Stimulated activated CD4-positive, alpha-beta T cell treated with anti-CD3 and anti-CD28 coated beads, Interleukin-1b, Interleukin-23, amount 100 ng/mL, for 48 hours (primary cell): ENCODE measurements at places on chromosomes 6 and 20.

- DNase-seq, result no peak
Observed at GRCh38 chr6:80544976-80545722, 438.7 kb downstream of the BCKDHB start.

DNA sequence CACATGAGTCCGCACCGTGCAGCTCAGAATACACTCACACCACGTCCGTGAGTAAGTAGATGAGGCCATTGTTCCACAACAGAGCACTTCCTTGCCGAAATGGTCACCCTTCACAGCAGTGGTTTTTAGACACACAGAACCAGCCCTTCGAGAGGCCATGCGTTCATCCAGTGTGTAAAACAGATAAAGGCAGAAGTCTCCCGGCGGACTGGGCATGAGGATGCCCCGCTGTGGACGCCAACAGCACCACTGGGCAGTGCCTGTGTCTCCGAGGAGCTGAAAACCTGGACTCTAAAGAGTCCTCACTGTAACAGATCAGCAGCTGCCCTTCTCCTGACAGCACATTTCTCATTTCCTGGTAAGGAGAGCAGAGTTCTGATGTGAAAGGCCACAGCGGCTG, 75.2 kb downstream of the WDR27 start:
- DNase-seq, result no peak

DNA sequence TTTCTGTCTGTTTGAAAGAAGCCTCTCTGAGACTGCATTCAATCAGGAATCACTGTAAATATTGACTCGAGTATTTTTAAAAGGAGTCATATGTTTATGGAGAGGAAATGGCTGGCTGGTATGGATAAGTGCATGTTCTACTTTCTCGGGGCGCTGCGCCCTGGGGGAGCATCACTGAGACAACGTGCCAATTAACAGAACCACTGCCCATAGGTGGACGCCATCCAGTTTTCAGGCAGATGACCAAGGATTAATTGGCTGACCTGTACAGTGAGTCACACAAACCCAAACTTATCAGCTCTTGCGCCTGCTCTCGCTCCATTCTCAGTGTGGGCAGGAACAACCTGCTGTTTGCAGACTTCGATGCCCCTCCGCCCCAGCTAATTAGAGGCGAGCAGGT, 571.2 kb downstream of the QKI start:
- no peak for DNase-seq

DNA sequence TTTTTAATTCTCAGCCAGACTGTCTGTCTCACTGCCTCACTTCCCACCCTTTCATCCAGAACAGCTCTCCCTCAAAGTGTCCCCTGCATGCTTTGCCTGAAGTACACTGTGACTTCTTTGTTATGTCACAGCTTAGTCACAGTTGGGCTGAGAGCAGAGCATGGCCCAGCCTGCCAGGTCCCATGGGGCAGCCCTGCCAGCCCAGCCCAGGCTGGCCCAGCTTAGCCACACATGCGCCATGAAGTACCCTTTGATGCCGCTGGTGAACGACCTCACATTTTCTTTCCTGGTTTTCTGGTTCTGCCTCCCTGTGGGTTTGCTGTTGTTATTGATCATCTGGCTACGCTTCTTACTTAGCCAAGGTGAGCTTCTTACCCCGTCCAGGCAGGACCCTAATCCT, at the start of gene ADIG:
TSS of gene ADIG (plus strand) at position 185 of the 400 bp plus-strand sequence. CDS start at position 239, 54 bp downstream.
- DNase-seq, result no peak

- no peak for DNase-seq
Observed at GRCh38 chr6:45441851-45442453, 64.2 kb upstream of the SUPT3H start.

DNA sequence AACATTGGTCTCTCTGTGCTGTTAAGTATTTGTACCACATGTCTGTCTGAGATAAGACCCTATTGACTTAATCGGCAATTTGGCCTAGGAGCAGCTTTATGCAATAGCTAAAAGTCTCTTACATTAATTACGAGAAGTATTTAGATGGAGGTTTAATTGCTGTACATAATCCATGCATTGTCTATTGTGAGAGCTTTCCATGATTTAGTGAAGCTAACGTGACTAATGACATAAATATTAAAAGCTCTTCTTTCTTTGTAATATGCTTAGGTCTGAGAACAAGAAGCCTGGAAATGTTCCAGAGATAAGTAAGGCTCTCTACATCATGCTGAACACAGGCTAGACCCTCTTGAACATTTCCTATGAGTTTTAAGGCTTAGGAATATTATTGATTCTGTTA, 32.7 kb upstream of the FAM83B start:
- DNase-seq, result no peak

DNA sequence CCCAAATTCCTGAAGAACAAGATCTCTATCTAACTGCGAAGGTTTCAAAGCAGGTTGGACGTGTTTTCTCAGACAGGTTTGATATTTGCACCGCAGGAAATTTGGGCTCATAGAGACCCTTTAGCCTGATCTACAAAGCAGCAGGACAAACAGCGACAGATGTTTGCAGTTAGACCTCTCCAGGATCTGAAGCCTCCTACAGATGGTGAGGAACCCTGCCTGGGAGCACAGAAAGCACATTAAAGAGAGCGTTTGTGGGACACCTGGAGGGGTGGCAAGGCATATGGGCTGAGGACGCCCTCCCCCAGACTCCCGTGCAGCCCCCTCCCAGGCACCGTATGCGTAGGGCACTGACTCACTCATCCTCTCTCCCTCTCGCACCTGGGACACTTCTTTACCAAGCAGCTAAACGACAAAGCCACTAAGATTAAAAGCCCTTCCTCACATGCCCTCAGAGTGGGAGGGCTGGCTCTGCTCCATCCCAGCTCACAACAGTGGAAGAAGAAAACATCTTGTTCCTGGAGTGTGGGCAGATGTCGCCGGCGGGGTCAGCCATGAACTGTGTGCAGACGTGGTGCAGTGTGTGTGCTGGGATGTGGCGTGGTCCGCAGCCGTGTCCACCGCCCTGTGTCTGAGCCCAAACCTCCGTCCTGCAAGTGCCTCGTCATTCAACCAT, 249.7 kb upstream of the AFDN start:
- DNase-seq, result no peak

DNA sequence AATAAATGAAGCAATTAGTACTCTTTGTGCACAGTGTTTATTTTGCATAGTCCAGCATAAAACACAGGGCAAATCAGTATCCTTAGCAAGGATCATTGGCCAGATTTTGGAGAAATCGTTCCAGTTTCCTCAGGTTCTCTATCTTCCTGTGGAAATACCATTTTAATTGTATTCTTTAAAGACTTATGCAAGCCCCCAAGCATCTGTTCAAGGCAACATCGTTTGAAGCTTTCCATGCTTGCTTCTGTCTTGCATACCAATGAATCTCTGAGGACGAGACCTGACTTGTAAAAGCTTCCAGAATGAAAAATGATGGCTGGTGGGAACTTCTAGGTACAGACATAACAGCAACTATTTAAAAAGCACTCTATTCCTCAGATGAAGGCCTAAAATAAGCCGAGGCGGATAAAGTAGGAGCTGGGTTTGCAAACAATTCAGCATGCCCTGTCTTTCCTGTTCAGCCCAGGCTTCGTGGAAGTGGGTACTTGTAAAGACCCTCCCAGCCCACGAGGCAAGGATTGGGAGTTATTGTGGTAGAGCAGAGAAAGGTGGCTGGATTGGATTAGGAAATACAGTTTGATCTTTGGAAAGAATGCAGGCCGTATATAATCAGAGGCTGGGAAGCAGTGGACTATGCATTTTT, 21.6 kb downstream of the NRSN1 start:
- DNase-seq, result no peak

DNA sequence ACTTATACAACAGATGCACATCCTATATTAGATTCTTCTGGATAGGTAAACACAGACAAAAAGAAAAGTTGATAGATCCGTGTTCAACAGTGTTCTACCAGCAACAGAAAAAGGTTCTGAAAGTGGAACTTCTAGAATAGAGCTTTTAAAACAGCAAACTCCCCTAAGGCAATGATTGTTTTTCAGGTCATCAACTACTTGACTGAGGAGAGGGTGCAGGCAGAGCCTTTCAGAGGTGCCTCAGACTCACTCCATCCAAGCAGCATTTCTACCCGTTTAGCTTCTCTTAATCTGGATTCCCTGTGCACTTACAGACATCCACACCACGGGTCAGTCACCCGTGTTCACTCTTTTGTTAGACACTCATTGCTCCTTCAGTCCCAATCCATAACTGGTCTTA, 28.9 kb downstream of the FYN start:
- no peak for DNase-seq

DNA sequence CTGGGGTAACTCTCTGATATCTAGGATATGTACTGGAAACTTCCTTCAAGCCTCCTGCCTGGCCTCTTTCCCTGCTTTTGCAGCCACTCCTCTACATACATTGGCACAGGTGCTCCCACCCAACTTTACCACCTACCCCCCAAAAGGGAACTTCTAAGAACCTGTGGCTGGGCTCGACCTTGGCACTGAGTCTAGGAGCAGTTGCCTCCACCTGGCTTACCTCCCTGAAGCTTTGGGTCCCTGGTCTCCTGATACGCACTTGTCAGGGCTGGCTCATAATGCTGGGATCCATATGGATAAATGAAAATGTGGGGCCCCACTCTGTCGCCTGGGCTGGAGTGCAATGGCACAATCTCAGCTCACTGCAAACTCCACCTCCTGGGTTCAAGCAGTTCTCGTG, 56.2 kb downstream of the SSR1 start:
- no peak for DNase-seq

- no peak for DNase-seq
Observed at GRCh38 chr20:35871259-35871771, 83.0 kb downstream of the SCAND1 start.

DNA sequence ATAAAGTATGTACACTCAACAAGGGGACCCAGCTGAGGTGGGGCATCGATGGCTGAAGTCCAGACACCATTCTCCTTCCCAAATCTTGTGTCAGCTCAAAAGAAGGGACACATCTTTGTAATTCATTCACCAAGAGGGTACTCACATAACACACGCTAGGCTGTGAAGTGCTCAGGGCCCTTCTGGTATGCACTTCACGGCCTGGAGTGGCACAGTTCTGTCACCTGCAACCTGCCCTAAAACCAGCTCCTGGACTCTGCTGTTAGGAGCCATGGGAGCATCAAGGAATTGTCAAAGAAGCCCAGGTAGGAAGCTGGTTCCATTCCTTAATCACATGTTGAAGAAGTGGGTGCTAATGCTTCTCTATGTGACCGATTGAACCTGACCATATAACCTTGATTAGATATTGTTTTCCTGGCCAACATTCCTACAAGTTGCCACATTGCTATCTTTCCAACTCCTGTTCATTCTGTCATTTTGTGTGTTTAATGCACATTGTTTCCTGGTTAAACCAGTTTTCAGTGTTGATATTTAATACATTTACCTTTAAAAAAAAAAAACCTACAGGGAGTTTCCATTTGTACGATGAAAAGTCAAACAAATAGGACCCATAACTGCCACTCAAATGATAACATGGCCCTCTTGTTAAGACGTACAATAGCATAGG, 127.3 kb downstream of the TNFRSF21 start:
- no peak for DNase-seq

GRCh38 chr6:167910007-167910406, 83.3 kb downstream of the AFDN start:
- DNase-seq, result no peak

DNA sequence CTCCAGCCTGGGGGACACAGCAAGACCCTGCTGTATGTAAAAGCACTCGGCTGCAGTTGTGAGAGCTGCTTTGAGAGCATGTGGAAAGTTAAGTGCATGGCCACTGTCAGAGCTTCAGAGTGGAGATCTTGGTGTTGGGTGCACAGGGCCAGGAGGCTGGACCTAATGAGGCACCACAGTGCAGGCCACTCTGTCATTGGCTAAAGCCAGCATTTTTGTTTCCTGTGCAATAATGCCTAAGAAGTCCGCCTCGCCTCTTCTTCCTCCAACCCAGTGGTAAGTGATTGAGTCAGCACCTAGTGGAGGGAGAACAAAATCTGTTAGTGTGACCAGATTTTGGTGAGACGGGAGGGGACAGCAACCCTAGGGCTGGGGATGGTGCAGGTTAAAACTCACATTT, 60.6 kb downstream of the SSR1 start:
- DNase-seq, result no peak

- DNase-seq, result no peak
Observed at GRCh38 chr6:53858913-53859312, 64.1 kb downstream of the LRRC1 start.

- DNase-seq, result no peak
Observed at GRCh38 chr20:48384147-48384818, 443.5 kb downstream of the PREX1 start.

DNA sequence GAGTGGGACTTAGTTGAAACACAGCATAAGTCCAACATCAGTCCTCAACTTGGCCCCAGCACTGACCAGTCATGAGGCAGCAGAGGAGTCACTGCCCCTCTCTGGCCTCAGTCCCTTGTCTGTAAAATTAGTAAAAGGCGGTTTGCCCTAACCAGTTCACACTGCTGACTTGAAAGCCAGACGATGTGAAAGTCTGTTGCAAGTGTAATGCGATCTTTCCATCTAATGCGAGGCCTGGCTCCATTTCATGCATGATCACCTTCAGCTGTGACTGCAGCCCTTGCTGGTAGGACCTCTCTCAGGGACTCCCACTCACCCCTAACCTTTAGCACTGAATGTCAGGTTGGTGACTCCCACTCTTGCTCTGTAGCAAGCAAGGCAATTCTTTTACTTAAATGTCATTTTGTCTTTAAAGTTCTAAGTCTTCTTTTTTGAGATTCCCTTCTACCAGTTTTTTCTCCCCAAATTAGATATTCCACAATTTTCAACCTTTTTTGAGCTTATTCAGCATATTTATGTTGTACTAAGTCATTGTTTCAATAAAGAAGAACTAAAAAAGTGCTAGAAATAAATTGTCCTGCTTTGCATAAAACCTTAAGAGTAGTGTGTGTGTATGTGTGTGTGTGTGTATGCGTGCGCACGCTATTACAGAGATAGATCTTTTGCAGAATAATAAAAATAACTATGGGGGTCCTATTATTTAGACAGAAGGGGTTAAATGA, 245.5 kb downstream of the PACRG start:
- DNase-seq, result no peak

- no peak for DNase-seq
Observed at GRCh38 chr6:139650941-139651340, 276.5 kb upstream of the CITED2 start.

GRCh38 chr20:39630215-39630908, 668.2 kb downstream of the DHX35 start:
- DNase-seq, result no peak

DNA sequence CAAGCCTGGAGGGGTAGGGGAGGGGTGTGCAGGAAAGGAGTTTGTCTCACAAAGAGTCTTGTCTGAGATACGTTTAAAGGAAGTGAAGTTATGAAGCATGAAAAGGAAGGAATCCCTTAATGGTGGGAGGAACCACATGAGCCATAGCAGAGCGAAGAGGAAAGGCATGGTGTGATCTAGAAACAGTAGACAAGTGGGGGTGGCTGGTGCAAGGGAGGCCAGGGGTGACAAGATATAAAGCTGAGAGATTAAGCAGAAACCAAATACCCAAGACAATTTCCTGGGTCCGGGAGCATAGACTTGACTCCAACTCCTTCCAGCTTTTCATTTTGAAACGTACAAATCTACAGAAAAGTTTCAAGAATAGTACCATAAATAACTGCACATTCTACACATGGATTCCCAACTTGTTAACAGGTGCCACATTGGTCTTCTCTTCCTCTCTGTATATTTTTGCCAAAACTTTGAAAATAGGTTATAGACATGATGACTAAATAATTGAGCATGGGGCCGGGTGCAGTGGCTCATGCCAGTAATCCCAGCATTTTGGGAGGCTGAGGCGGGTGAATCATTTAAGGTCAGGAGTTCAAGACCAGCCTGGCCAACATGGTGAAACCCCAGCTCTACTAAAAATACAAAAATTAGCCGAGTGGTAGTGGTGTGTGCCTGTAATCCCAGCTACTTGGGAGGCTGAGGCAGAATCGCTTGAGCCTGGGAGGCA, 211.6 kb downstream of the SLC24A3 start:
- no peak for DNase-seq

- DNase-seq, result no peak
Observed at GRCh38 chr20:10316582-10316981, 98.0 kb downstream of the SNAP25 start.
